ENCODE measurements at places on chromosomes 16 and 17.

DNA sequence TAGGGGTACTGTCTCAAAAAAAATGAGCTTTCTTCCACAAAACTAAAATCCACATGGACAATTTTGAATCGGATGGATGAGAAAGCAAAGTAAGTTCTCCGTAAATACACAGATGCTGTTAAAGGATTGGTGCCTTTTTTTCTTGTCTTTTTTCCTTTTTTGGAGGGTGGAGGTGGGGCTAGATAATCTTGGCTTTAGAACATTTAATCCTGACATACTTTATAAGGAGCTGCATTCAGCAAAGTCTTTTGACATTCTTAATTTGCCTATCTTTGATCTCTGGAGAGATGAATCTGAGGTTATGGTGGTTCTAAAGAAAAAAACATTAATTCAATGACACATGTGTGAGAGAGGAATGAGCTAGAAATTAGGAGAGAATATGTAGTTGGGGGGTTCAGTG, 312.3 kb upstream of the KCNJ16 start:
- no peak for DNase-seq

DNA sequence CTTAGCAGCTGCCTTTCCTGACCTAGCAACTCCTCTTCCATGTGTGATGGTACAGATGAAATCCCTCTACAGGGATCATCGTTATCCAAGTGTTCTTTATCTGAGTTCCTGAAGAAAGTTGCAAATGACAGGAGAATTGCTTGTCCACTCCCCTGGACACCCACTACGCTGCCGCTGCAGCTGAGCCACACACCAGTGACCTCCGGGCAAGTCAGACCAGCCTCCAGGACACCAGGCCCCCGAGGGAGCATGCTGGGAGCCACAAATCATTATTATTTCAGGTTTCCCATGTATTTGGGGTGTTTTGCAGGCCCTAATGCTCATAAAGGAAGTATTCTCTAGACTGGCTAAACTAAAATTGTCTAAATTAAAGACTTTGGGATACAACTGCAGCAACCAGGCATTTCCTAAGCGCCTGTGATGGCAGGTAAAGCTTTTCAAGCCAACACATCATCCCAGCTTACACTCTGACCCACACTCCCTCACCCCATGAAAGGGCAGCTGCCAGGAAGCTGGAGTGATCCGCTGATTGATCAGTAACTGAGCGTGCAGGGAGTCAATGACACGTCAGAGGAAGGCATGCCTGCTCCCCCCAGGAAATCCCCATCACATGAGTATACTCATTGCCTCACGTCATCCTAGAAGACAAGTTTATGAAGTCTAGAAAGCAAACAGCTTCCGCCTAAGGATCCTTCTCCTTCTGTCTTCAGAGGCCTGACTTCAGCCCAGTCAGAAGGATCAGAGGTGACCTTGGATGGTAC, 14.4 kb downstream of the FA2H start:
- DNase-seq, result no peak

DNA sequence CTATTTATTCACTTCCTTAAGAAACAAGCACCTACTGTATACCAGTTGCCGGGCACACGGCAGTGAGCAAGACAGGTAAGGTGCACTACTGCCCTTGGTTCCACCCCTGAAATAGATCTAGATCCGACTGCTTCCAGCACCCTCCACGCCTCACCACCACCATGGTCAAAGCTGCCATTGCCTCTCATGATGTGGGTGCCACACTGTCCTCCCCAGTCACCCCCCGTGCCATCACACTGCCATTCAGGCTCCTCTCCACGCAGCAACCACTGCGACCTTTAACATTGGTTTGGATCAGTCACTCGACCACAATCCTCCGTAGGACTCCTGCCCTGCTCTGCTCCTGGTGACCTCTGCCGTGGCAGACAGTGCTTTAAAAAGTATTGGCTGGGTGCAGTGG, 226.8 kb downstream of the CPPED1 start:
- no peak for DNase-seq

DNA sequence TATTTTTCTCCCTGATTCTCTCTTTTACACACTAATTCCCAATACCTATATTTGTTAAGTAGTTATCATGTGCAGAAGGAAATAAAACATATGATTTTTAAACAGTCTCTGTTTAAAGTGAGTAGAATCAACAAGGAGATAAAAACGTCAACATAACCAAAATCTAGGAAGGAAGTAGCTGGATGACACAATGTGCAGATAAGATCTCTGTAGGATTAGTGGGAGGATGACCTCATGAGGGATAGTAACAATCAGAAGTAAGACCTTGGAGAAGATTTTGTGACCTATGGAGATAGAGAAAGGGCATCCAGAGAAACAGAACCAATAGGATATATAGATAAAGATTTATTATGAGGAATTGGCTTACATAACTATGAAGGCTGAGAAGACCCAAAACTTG, 262.6 kb upstream of the CDH11 start:
- no peak for DNase-seq

DNA sequence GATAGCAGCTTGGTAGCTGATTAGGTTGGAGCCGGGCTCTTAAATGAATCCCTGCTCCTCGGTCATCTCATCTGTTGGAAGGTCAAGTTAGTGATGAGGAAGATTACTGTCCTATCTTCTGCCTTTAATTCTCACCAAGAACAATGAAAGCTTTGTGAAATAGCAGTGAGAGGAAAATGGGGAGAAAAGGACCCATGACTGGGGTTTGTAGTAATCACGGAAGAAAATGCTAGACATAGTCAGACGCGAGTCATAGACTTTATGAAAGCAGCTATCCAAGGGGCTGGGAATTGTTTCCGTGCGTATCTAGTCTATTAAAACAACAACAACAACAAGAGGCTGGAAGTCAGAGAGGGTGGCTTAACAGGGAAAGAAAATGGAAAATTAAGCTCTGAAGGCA, 18.3 kb downstream of the PIK3R5 start:
- DNase-seq, result no peak

DNA sequence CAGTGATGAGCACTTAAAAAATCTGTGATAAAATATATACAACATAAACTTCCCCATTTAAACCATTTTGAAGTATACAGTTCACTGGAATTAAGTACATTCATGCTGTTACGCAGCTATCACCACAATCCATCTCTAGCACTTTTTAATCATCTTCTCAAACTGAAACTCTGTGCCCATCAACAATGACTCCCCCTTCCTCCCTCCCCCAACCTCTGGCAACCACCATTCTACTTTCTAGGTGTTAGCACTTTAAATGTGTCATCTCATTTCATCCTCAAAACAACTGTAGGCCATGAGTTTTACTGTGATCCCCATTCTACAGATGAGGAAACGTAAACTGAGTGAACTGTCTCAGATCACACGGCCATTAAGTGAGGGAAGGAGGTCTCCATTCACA, 13.8 kb upstream of the TMEM98 start:
- no peak for DNase-seq

DNA sequence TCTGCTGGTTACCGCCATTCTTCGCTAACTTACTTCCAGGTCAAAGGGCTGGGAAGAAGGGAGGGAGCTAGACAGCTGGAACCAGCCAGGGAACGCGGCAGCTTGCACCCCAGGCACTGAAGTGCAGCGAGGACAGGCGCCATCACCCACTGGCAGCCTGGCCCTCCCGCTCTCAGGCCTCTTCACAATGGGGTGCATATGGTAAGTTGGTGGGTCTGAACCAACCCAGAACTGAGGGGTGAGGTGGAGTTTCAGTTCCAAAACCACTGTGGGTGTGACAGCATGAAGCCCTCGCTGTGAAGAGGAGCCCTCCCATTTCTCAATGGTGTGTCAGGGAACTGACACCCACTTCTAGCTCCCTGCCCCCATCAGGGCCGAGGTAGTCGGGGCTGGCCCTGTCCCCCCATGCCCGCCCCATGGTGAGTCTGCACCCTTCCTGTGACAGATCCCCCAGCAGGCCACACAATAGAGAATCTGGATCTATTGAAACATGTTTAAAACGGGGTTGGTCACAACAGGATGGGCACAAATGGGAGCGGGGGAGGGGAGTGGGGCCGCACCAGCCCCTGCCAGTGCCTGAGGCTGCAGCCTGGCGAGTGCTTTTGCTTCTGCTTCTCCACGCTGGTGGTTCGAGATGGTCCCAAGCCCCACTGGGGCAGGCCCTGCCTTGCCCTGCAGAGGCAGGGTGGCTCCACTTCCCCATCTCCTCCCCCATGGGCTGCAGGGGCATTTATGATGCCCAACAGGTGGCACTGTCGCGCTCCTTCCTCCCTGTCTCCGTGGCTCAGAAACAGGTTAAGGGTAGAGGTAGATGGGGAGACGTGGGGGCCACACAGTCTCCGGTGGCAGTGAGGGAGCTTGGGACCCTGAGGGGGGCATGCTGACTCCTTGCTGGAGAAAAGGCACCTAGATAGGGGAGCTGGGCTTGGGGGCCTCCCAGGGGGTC, 2.3 kb downstream of the LIMD2 start:
- DNase-seq, result peak; percentile 39

GRCh38 chr17:31427684-31428083, 36.2 kb downstream of the RAB11FIP4 start:
- DNase-seq, result peak; percentile 28
